Stimulated activated CD4-positive, alpha-beta T cell treated with anti-CD3 and anti-CD28 coated beads, Interleukin-2, amount 100 ng/mL, for 24 hours (primary cell): ENCODE measurements at places on chromosomes 5 and 9.

DNA sequence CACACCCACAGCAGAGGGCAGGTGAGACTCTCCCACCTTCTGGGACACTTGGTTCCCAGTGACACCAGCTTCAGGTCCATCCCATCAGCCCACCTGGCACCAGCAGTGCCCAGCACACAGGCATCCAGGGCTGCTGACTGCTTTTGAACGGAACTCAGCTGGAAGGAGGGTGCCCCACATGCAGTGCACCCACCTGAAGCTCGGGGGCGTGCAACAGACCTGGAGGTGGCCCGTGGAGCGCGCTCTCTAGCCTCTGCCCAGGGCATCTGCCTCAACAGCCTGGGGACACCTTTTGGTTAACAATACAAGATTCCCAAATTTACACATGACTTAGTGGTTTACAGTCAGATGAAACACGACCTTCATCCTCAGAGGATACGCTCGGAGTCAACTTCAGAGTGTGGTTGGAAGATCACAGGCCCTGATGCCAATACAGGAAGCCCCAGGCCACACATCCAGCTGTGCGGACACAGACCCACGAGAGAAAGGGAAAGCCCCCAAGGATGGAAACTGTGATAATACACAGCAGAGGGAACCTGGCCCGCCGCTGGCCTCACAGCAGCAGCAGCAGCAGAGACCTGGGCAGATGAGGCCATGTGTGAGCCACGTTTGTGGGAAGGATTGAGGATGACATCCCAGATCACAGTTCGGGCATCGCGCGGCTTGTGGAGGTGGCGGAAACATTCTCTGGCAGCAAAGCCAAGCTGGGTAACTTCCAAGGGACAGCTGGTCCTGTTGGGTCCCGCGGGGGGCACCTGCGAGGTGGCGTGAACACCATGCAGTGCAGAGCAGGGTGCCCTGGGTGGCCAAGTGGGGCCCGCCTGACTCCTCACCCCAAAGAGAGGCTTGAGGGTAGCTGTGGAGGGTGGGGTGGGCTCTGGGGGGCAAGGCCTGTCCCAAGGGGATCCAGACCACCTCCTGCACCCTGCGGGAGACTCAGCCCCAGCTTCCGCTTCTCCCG, 64.0 kb downstream of the SECISBP2 start:
- peak; percentile 33 for DNase-seq

- no peak for DNase-seq
Measured at GRCh38 chr5:174275959-174276358, 230.5 kb downstream of the NSG2 start.

GRCh38 chr5:32909207-32909606, 198.1 kb downstream of the NPR3 start:
- DNase-seq, result no peak

GRCh38 chr9:125407974-125408900, 146.6 kb downstream of the GAPVD1 start:
- peak; percentile 87 for DNase-seq

GRCh38 chr9:31799953-31800609, 584.4 kb upstream of the ACO1 start:
- no peak for DNase-seq

GRCh38 chr5:388266-389196, 54.4 kb upstream of the EXOC3 start:
- no peak for DNase-seq
